ENCODE measurements at places on chromosomes 5 and 9.
A peak's percentile ranks its signal among the peaks of the same experiment; 100 is the strongest.

DNA sequence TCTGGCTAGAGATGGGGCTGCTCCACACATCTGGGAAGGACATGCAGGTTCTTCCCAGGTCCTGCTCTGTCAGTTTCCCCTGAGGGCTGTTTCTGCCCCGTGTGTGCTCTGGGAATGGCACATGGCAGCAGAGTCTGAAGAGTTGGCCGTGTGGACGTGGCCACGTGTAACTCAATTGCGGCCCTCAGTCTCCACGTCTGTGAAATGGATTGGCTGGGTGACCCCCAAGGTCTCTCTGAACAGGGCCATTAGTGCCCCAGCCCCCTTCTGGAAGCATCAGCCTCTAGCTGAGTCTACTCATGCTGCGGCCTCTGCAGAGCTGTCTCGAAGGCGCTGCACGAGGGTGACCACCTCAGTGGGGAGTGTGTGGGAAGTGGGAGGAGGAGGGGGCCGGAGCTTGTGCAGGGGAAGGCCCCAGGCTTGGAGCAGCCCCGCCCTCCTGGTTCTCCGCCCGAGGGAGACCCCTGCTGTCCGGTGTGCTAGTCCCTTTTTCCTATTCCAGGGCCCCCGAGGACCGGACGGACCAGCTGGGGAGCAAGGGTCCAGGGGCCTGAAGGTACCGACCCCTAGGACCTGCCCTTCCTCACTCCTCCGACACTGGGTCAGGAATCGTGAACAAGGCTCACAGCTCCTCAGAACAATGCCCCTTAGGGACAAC lies 58.9 kb upstream of the ORM1 start:
- no peaks in the 10 kb centered on the region for H3K36me3 ChIP-seq
- H3K27ac ChIP-seq = no peak overlapping the region
- no peak for DNase-seq
- no peak overlapping the region for H3K4me3 ChIP-seq
- no peaks in the 10 kb centered on the region for H3K4me1 ChIP-seq

DNA sequence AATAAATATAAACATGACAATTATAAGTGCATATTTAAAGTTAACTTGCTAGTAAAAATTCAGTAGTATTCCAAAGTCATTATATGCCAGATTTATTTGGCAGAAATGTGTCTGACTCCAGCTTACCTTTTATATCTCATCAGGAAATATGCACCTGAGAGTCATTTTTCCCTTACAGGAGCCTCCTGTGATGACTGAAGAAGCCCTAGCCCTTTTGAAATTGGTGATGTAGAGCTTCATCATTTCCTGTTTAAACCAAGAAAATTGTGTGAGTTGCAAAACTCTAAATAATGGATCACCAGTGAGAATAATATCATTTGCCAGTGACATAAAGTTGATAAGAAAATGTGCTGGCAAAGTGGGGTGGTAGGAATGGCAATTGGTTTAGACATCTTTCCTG lies 42.1 kb upstream of the CTNND2 start:
- H3K36me3 ChIP-seq = no peaks in the 10 kb centered on the region
- DNase-seq = no peak
- no peaks in the 10 kb centered on the region for H3K4me1 ChIP-seq
- H3K27me3 ChIP-seq = no peaks in the 10 kb centered on the region
- H3K27ac ChIP-seq = no peak overlapping the region
- H3K4me3 ChIP-seq = no peak overlapping the region

GRCh38 chr5:54883374-54884194 lies 101.8 kb downstream of the ESM1 start:
- H3K27ac ChIP-seq = no peak overlapping the region
- H3K36me3 ChIP-seq = no peaks in the 10 kb centered on the region
- DNase-seq = no peak

GRCh38 chr5:99032234-99033013 lies 103.6 kb upstream of the CHD1 start:
- H3K36me3 ChIP-seq = no peaks in the 10 kb centered on the region
- H3K27ac ChIP-seq = no peak overlapping the region
- no peak overlapping the region for H3K4me3 ChIP-seq
- peak; percentile 56 for DNase-seq

- H3K36me3 ChIP-seq = no peaks in the 10 kb centered on the region
- H3K27me3 ChIP-seq = no peaks in the 10 kb centered on the region
- H3K4me1 ChIP-seq = peaks cover 3% of the 10 kb centered on the region
- no peak overlapping the region for H3K27ac ChIP-seq
Observed at GRCh38 chr5:14097998-14098471, 45.1 kb upstream of the TRIO start.
